ENCODE measurements at places on chromosomes 11 and 22. TPM values are rescaled to one million over a fixed set of nuclear protein-coding genes. Genes with fewer than 3 reads are reported as not detected.

TEX54 gene
- total RNA-seq: not detected

INS gene
- total RNA-seq: not detected

CARD18 gene
- total RNA-seq: not detected

TRIM3 gene
- 29.3 TPM for total RNA-seq

KCNA4 gene
- total RNA-seq: under 0.01 TPM

CARNS1 gene
- not detected for total RNA-seq

RFPL1 gene
- total RNA-seq: not detected

TMEM25 gene
- 10.3 TPM for total RNA-seq

All from melanocyte of skin (primary cell).